ENCODE measurements at places on chromosomes 12 and 14. TPM values are rescaled to one million over a fixed set of nuclear protein-coding genes. Genes with fewer than 3 reads are reported as not detected.

Gene KRT73
- total RNA-seq: 0.11 TPM

Gene RASSF9
- 10.4 TPM for total RNA-seq

Gene DYRK2
- 40.9 TPM for total RNA-seq

Gene CFAP251
- 3.0 TPM for total RNA-seq

Gene ADAM21
- not detected for total RNA-seq

Gene BIN2
- 2.3 TPM for total RNA-seq

Gene PLD4
- total RNA-seq: 6.8 TPM

Gene LRRIQ1
- total RNA-seq: 0.79 TPM

Gene KLRC3
- total RNA-seq: 0.69 TPM

Gene KRT82
- total RNA-seq: not detected

Gene GPRC5D
- total RNA-seq: not detected

Gene ESPL1
- total RNA-seq: 4.5 TPM

Gene HCAR2
- 3.8 TPM for total RNA-seq

Gene IL26
- total RNA-seq: not detected

Gene TAS2R30
- 42.9 TPM for total RNA-seq

Gene OVCH1
- total RNA-seq: 0.37 TPM

Gene JAG2
- 11.2 TPM for total RNA-seq

Gene CIROP
- not detected for total RNA-seq

Gene OR4E2
- total RNA-seq: not detected

Gene KRT79
- not detected for total RNA-seq

Gene HNF1A
- not detected for total RNA-seq

Gene SYNE2
- 102 TPM for total RNA-seq

Gene CLEC7A
- 4.5 TPM for total RNA-seq

Gene NYNRIN
- 35.4 TPM for total RNA-seq

Gene TTC5
- total RNA-seq: 22.7 TPM

Gene ATP5MC2
- total RNA-seq: 109 TPM

Gene C12orf76
- total RNA-seq: 21.1 TPM

All from urinary bladder (tissue), 4 donors.